Adrenal gland (tissue), 19 donors: ENCODE measurements at places on chromosomes 11 and 22.

DNA sequence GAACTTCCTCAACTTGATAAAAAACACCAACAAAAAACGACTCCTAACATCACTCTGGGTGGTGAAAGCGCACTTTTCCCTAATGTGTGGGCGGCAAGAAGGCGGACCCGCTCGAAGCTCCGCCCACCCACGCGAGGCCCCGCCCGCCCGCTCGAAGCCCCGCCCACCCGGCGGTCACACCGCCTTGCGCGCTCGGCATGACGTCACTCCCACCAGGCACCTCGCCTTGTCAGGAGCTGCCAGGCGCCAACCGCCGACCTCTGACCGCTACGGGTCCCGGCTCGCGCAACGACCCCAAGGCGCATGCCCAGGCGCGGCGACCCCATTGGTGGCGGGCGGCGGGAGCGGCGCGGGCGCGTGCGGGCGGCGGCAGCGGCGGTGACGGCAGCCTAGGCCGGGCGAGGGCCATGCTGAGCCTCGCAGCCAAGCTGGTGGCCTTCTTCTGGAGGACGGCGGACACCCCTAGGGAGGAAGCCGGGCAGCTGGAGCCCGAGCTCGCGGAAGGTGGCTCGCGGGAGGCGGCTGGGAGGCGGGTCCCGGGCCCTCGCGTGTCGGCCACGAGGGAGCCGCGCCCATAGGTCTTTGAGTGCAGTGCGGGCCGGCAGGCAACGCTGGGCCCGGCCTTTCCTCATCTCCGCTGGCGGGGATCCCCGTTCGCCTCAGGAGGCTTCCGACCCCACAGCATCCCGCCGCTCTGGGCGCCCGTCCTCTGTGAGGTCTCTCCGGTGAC is at the start of gene MOV10L1:
Gene MOV10L1, plus strand, starts transcription at position 325 of the 730 bp plus-strand sequence. Its CDS starts 83 bp downstream, at position 408.
- DNase-seq = peak; percentile 40

- no peak for DNase-seq
Measured at GRCh38 chr11:7905961-7906429, 25.1 kb downstream of the OR10A6 start.

- DNase-seq = no peak
Measured at GRCh38 chr22:25896098-25896497, 154.1 kb downstream of the MYO18B start.

DNA sequence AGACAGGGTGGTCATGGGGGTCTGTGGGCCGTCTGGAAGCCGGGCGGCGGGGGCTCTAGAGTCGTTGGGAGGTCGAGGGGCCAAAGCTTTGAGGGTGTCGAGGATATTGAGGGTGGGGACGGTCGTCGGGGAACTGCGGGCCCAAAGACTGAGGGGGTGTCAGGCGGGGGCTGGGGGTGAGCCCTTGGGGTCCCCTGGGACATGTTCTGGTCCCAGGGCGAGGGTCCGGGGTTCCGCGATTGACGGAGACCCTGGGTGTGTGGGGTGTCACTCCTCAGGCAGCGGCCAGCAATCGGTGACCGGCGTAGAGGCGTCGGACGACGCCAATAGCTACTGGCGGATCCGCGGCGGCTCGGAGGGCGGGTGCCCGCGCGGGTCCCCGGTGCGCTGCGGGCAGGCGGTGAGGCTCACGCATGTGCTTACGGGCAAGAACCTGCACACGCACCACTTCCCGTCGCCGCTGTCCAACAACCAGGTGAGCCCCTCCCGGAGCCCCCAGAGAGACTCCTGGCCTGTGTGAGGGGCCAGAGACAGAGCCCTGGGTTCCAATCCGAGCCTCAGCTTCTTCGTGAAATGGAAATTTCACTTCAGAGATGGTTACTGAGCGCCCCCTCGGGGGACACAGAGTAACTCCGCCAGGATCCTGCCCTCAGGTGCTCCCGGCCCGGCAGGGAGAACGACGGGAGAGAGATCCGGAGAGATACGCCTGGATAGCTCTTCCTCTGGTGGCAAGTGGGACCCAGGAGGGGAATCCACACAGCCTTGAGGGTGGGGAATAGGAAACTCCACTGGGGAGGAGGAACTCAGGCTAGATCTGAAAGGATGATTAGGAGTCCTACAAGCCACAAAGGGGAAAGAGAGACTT is 714 bp downstream of the SDF2L1 start:
- DNase-seq = peak; percentile 60

DNA sequence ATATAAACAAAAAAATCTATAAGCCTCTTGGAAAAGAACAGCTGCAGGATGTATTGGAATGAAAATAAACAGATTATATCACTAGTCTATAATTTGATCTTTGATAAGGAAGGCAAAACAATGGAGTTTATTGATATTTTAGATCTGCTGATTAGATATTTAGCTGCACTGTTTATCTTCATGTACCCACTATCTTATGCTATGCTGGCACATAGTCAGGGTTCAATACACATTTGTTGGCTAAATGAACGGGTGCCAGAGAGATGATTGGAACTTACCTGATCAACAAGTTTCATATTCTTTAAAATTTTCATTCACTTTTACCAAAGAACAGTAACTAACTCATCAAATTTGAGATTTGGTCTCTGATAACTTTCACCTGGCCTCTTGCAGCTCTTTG is 26.9 kb downstream of the MMP20 start:
- no peak for DNase-seq
